ENCODE measurements at places on chromosomes 6 and 20.
A peak's percentile ranks its signal among the peaks of the same experiment; 100 is the strongest.

- no peaks in the 10 kb centered on the region for H3K27me3 ChIP-seq
- peaks cover 17% of the 10 kb centered on the region for H3K4me1 ChIP-seq
Observed at GRCh38 chr20:41268402-41268801, 49.1 kb downstream of the ZHX3 start.

DNA sequence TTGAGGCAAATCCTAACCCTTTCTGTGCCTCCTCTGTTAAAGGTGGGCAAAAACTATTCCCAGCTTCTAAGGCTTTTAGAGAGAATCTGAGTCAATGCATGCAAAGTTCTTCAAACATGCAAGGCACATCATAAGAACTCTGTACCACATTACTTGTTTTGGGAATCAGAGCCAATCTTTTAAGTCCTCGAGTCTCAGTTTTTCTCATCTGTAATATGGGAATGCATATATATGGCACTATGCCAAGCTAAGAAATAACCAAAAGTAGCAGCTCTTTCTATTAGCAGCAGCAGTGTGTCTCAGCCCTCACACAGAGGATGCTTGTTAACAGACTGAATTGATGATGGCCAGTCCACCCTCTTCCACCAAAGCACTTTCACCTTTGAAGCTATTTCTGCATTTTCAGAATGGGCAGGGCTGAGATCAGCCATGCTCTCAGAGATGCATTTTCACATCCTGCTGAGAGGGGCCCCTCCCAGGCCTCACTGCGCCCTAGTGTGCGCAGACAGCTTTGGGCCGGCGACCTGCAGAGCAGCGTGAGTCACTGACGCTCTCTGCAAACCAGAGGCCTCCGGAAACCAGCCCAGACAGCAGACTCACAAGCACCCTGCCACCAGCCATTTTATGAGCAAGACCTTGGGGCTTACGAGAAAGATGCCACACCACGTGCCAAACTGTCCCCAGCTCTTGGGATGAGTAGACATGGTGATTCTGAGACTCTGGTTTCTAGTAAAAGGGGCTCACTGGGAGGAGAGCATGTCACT lies 138.0 kb downstream of the NFATC2 start:
- H3K4me1 ChIP-seq, result peaks cover 8% of the 10 kb centered on the region
- H3K4me3 ChIP-seq, result no peak overlapping the region
- H3K27ac ChIP-seq, result no peak overlapping the region
- DNase-seq, result no peak
- H3K36me3 ChIP-seq, result peaks cover 15% of the 10 kb centered on the region

DNA sequence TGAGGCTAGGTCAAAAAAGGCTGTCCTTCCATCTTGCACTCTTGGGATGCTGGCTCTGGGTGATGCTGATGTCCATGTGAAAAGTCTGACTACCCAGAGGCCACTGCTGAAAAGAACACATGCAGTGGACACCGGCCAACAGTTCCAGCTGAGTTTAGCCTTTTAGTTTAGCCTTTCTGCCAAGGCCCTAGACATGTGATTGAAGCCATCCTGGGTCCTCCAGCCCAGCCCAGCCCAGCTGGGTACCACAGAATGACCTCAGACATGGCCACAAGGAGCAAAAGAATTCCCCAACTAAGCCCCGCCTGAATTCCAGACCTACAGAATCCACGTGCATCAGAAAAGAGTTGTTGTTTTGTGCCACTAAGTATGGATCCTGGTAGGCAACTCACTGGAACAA lies 17.4 kb downstream of the PIGT start:
- peaks cover 10% of the 10 kb centered on the region for H3K27me3 ChIP-seq
- no peak overlapping the region for H3K4me3 ChIP-seq
- DNase-seq, result no peak
- H3K36me3 ChIP-seq, result peaks cover 3% of the 10 kb centered on the region

GRCh38 chr20:46306743-46307138 lies 1.6 kb downstream of the CDH22 start:
- peaks cover 90% of the 10 kb centered on the region for H3K27me3 ChIP-seq
- no peak for DNase-seq
- no peak overlapping the region for H3K27ac ChIP-seq
- peaks cover under 1% of the 10 kb centered on the region for H3K4me1 ChIP-seq

DNA sequence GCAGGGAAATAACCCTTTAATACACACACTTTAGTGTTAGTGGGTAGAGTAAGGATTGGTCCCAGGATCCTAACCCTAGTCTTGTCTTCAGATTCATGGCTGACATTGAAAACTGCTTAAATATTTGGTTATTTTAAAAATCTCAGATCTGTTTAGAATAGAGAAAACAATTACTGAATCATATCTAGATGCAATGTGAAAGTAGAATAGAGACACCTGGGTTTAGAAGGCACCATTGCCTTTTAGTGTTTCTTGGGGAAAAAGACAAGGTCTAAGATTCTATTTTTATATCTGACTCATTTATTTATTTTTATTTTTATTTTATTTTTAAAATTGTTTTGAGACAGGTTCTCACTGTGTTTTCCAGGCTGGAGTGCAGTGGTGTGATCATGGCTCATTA lies 6.0 kb downstream of the DDX43 start:
- no peak overlapping the region for H3K27ac ChIP-seq
- no peaks in the 10 kb centered on the region for H3K36me3 ChIP-seq
- DNase-seq, result no peak

GRCh38 chr20:5822569-5822968 lies 72.4 kb downstream of the SHLD1 start:
- peak overlapping the region; percentile 24 for H3K27ac ChIP-seq
- DNase-seq, result no peak
- no peak overlapping the region for H3K4me3 ChIP-seq
- H3K36me3 ChIP-seq, result no peaks in the 10 kb centered on the region
- peaks cover 32% of the 10 kb centered on the region for H3K4me1 ChIP-seq
- no peaks in the 10 kb centered on the region for H3K27me3 ChIP-seq

DNA sequence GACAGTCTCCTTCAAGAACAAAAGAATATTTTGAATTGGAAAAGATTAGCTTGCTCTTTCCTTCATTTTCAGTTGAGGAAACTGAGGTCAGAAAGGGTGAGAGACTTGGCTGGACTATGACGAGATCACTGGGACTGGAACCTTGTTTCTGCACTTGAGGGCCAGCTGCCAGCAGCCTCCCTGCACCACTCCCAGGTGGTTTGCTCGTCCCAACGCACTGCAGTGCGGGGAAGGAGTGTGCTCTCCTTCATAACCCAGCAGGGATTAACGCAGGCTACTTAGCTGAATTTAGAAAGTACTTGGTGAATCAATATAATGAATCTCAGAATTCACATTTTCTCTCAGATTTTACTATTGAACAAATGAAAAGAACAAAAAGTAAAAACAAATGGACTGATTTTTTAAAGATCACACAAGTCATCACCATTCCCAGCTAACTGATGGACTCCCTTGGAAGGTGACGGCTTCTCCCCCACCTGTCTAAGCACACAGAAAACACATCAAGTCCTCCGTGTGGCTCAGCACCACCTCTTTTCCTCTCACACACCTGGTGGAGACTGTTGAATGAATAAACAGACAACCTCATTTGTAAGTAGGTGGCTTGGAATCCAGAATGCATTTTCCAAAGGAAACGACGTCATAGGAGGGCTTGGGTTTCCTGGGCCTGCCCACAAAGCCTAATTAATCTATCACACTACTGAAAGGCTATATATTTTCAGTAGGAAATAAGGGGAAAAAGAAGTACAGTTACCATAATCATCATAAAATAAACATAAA lies 121.0 kb downstream of the QRSL1 start:
- H3K4me1 ChIP-seq, result peaks cover 59% of the 10 kb centered on the region
- H3K27me3 ChIP-seq, result no peaks in the 10 kb centered on the region
- H3K4me3 ChIP-seq, result no peak overlapping the region

DNA sequence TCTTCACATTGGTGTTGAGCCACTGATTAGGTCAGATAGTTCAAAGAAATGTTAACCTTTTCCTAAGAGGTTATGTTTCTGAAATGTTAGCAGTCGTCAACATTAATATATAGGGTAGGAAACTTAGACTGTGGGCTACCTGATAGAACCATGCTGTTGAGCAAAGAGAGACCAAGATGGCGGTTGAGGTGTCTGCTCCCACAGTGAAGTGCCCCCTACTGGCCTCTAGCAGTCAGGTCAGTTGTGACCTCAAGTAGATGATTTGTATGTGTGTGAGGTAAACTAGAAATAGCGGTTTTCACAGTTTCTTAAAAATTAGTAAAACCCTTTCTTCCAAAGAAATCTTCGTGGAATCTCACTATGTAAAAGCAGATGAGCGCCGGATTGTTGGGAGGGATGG lies 40.3 kb downstream of the MTHFD1L start:
- no peak overlapping the region for H3K4me3 ChIP-seq
- no peaks in the 10 kb centered on the region for H3K27me3 ChIP-seq
- H3K36me3 ChIP-seq, result peaks cover 10% of the 10 kb centered on the region
- peak overlapping the region; percentile 86 for H3K27ac ChIP-seq

- H3K4me1 ChIP-seq, result peaks cover 43% of the 10 kb centered on the region
- no peaks in the 10 kb centered on the region for H3K36me3 ChIP-seq
- H3K27me3 ChIP-seq, result no peaks in the 10 kb centered on the region
Observed at GRCh38 chr6:133764008-133764753, 124.7 kb upstream of the TCF21 start.

- no peaks in the 10 kb centered on the region for H3K4me1 ChIP-seq
- H3K27ac ChIP-seq, result no peak overlapping the region
- no peaks in the 10 kb centered on the region for H3K27me3 ChIP-seq
Observed at GRCh38 chr20:21234806-21235483, 68.2 kb upstream of the XRN2 start.

DNA sequence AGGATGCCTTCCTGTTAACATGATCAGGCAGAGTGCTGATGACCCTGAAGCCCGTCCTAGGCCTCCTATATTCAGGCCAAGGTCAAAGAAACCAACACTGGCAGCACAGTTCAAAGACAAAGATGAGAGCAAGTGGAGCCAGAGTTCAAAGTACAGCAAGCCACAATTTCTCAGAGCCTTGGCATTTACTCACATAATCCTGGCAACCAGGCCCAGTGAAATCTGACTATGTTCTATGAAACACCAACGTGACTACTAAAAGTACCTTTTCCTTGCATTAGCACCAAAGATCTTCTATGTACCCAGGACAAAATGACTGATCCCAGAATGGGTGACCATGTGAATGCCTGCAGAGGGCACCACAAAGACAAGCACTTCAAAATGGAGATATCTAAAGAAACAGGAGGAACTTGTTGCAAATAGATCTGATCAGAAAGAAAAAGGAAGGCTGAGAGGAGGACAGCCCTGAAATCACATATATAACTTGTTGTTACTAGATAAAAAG lies 3.9 kb downstream of the NFS1 start:
- no peak overlapping the region for H3K27ac ChIP-seq
- H3K4me1 ChIP-seq, result peaks cover 21% of the 10 kb centered on the region
- no peak for DNase-seq
- no peak overlapping the region for H3K4me3 ChIP-seq
- H3K36me3 ChIP-seq, result peaks cover 7% of the 10 kb centered on the region

DNA sequence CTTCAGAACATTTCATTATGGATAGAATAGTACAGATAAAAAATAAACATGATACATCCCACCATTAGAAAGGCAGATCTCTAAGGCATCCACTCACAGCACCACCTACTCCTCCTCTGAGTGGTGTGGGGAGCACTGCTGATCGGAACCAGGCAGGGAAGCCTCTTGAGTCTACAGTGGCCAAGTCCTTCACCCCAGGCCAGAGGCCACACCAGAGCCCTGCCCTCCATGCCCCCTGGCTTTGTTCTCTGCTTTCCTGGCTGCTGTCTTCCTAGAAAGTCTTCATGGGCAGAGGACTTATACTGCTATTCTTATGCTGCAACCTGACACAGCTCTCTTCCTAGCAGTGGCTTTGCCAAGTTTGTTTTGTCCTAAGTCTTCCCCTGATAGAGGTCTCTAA lies 201.8 kb upstream of the THBS2 start:
- no peak overlapping the region for H3K27ac ChIP-seq
- H3K4me3 ChIP-seq, result no peak overlapping the region
- H3K27me3 ChIP-seq, result no peaks in the 10 kb centered on the region
- H3K4me1 ChIP-seq, result peaks cover 10% of the 10 kb centered on the region

- H3K4me1 ChIP-seq, result peaks cover 18% of the 10 kb centered on the region
- H3K27me3 ChIP-seq, result peaks cover 46% of the 10 kb centered on the region
- DNase-seq, result peak; percentile 66
- H3K36me3 ChIP-seq, result peaks cover 13% of the 10 kb centered on the region
- H3K27ac ChIP-seq, result peak within 1 kb of the TSS; percentile 98
- H3K4me3 ChIP-seq, result peak within 1 kb of the TSS; percentile 94
Observed at GRCh38 chr6:10886691-10887502, at the start of gene SYCP2L. Gene SYCP2L, plus strand, starts transcription at chr6:10887052. Its CDS starts 75 bp downstream, at chr6:10887127.

DNA sequence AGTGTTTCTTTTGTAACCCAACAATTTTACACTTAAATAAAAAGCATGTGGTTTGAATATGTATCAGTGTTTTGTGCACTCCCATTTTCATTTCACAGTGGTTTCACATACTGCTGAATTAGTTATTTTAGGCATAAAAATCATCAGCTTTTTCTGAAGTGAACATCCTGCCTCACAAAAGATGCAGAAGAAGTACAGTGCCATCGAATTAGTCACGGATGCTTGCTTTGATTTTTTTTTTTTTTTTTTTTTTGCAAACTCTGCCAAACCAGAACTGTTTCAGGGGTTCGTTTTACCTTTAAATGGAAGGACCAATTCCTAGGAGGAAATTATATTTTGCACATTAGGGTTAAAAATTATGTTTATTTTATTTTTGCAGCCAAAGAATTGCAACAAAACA lies 158.6 kb downstream of the RPS12 start:
- no peak overlapping the region for H3K27ac ChIP-seq
- no peak for DNase-seq
- H3K4me3 ChIP-seq, result no peak overlapping the region
- no peaks in the 10 kb centered on the region for H3K36me3 ChIP-seq
- peaks cover 24% of the 10 kb centered on the region for H3K4me1 ChIP-seq

- peaks cover 18% of the 10 kb centered on the region for H3K4me1 ChIP-seq
- H3K27me3 ChIP-seq, result no peaks in the 10 kb centered on the region
- H3K4me3 ChIP-seq, result no peak overlapping the region
- no peak for DNase-seq
- H3K27ac ChIP-seq, result no peak overlapping the region
Observed at GRCh38 chr6:47250302-47250701, 59.4 kb downstream of the TNFRSF21 start.

All from mesothelial cell of epicardium (in vitro differentiated cells).